ENCODE measurements at places on chromosomes 1 and 21. TPM values are rescaled to one million over a fixed set of nuclear protein-coding genes. Genes with fewer than 3 reads are reported as not detected.
A peak's percentile ranks its signal among the peaks of the same experiment; 100 is the strongest.

DNA sequence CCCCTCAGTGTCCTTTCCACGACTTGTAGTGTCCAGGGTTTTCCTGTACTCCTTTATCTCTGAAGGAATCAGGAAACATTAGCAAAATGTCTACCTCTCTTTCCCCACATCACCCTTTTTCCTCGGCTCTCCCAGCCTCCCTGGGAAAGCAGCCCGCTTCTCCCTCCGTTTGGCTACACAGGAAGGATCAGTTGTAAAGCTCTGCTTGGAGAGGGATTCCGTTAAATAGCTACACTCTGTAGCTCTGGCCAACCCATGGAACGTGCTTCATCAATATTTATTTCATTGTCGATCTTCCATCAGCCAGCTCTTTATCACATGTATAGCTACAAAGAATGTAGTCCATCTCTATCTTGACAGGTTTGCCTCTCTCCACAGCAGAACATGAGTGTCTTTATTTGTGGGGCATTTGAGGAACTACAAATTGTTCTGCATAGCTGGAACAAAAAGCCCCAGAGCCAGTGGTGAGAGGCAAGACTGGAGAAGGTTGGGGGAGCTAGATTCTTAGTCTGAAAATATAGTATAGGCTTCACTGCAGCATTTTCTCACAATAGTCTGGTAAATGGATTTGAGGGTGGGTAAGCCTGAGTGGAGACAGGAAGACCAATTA is 191.8 kb downstream of the SLC35F3 start:
- no peak for DNase-seq

DNA sequence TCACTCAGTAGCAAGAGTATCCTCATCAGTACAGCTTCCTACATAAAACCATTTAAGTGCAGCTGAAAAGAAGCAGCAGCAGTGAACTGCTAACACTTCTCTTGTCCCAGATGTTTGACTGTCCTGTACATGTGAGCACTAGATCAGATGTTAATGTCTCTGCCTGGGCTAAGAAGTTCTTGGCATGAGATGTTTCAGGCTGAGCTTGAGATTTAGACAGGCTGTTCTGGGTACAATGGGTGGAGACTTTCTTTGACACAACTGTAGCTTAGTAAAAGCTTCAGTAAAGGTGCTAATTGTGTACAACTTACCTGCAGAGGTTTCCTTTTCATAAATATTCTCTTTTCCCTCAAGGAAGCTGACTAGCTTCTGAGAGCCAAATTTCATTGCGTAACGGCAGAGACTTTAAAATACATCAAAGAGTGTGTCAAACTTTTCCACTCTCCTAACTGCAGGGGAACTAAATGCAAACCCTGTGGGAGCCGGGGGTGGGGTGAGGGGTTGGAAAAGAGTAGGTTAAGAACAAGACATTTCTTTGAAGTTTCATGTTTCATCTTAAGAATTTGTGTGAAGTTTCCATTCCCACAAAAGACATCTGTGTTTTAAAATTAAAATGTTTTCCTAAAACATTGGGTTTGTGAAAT is 82.1 kb upstream of the CCDC190 start:
- no peak for DNase-seq

DNA sequence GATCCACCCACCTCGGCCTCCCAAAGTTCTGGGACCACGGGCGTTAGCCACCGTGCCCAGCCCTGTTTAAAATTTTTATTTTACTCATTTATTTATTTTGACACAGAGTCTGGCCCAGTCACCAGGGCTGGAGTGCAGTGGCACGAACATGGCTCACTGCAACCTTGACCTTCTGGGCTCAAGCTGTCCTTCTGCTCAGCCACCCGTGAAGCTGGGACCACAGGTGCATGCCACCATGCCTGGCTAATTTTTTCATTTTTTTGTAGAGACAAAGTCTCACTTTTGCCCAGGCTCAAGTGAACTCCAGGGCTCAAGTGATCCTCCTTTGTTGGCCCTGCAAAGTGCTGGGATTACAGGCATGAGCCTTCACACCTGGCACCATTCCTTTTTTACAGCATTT is 27.5 kb upstream of the DNAJC6 start:
- DNase-seq: no peak

Gene S100A8
- 176 TPM for total RNA-seq

Gene ZBTB48
- 15.3 TPM for total RNA-seq

DNA sequence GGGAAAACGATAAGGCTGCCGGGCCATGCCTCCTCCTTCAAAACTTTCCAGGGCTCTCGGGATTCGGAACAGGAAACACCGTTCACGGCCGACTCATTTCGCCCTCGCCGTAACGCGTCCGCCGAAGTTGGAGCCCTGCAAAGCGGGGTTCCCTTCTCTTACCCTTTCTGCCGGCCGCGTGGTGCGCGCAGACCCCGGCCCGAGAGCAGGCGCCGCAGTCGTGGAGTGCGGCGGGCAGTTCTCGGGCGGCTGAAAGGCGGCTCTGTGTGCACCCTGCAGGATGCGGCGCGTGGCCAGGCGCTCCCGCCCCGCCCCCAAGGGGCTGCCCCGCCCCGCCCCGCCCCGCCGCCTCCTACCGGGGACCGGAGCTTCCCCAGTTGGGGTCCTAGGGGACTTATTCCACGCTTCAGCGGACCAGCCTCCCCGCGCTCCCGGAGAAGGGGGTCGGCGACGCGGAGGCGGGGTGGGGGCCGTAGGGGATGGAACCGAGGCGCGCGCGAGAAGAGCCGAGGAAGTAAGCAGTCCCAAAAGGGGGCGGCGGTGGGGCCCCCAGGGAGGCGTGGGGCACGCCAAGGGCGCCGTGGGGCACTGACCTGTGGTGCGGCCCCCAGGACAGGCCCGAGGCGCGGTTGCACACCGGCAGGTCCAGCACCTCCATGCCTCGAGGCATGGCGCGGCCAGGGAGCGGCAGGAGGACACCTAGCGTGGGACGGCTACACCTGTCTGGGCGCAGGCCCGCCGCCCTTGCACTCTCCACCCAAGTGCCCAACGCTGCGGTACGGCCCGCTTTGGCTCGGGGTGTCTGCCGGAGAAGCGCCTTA is at the start of gene MCOLN2:
Gene MCOLN2 (minus strand): TSS at position 268 of the 821 bp plus-strand sequence. CDS start 241 bp downstream, at position 27.
- DNase-seq: peak; percentile 37

GRCh38 chr1:48208251-48208650 is 14.3 kb upstream of the SLC5A9 start:
- DNase-seq: no peak

GRCh38 chr1:24413350-24414163 is at the start of gene STPG1:
TSS of gene STPG1 (minus strand) at chr1:24413782. CDS start at chr1:24401388, 12,394 bp downstream.
- DNase-seq: peak; percentile 89

GRCh38 chr1:212857992-212858460 is at the start of gene FLVCR1:
TSS of gene FLVCR1 (plus strand) at chr1:212858275. CDS start at chr1:212858453, 178 bp downstream.
- peak; percentile 94 for DNase-seq

Gene EPS15
- total RNA-seq: 58.8 TPM

- no peak for DNase-seq
These were observed 101.9 kb downstream of the PLPP3 start for GRCh38 chr1:56477164-56478111.

Gene RPTN
- total RNA-seq: not detected

DNA sequence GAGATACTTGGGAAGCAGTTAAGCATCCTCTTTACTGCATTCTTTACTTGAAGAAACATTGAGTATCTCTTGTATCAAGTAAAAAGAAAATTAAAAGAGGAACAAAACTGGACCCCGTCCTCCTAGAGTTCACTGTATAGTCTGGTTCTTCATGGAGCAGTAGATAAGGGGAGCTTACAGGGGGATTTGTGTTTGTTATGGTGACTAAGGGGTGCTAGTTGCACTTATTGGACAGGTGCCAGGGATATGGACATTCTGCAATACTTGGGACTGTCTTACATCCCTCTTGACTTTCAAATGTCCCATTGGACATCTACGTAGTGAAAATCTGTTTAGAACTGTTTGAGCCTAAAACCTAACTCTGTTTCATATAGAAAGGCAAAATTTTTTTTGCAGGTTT is 67.2 kb downstream of the ALG14 start:
- DNase-seq: no peak

Gene PKLR
- not detected for total RNA-seq

Gene NTRK1
- not detected for total RNA-seq

- DNase-seq: peak; percentile 60
These were observed 3.3 kb upstream of the HES5 start for GRCh38 chr1:2533365-2533764.

DNA sequence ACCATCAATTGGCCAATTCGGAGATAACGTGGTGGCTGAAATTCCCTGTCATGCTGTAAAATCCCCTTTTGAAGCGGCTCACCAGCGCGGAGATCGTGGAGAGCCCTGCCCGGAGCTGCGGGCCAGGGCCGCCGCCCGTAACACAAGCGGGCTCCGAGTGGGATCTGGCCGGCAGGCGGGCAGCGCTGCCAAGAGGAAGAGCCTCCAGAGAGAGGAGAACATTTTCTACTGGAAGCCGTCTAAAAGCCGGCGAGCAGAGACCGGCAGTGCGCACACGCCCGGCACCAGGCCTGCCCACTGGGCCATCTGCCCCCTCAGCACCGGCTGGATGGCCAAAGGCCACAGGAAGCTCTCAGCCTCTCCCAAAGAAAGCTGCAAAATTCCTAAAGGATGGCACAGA is 15.5 kb downstream of the SSBP3 start:
- no peak for DNase-seq

DNA sequence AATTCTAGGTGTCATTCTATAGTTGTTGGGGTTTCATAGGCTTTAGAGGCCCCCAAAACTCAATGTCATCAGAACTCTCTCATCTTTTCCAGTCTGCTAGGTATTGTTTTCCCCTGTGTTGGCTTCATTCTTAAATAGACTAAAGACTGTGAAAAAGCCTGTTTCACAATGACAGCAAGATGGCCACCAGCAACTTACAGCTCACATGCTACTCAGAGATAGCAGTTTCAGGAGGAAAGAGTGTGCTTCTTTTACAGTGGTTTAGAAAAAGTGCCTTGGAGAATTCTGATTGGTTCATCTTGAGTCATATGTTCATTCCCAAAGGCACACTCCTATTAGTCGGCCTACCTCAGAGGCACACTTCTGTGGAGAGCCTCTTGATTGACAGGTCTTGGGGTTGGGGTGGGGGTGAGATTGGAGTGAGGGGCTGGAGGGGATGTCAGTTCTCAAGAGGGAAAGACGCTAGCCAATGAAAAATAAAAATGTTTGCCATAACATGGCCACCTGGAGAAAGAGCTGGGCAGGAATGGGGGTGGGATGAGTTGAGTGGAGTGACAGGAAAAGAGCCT is 8.5 kb downstream of the IL23R start:
- DNase-seq: no peak

- no peak for DNase-seq
These were observed 3.2 kb downstream of the S1PR1 start for GRCh38 chr1:101240041-101240430.

GRCh38 chr1:63294803-63295594 is 27.4 kb upstream of the FOXD3 start:
- no peak for DNase-seq

- DNase-seq: peak; percentile 42
These were observed 110.9 kb downstream of the TOMM20 start for GRCh38 chr1:235017719-235018118.

- peak; percentile 83 for DNase-seq
These were observed 639 bp upstream of the DNAJB4 start for GRCh38 chr1:78003882-78004718.

DNA sequence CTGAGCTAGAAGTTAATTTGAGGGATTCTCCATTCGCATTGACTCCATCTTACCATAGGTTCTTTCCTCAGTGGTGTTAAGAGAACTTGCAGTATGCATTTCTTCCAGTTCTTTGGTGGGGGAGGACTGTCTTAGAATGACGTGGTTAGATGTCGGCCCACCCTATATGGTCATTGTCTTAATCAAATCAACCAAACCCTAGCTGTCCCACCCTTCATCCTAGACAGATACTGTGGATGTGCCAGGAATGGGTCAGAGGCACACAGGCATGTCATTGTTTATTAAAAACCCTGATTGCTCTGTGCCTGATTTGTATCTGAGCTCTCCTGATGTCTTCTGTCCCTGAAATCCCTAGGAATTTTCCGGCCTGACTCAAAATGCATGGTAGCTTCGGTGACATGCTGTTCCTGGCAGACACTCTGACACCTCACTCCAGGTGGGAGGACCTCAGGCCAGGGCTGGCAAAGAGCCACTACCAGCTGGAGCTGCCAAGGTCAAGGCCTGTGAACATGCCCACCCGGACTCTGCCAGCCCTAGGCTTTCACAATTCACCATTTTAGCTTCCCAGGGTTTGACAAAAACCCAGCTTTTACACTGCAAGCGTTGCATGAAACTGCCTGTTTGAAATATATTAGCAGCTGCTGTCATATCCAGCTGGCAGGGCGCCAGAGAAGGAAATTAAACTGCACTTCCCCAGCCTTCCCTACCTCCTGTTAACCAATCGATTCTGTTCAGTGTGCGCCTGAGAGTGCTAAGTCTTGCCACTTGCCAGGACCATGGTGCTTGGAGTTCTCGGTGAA is 134.0 kb downstream of the FAM78B start:
- DNase-seq: no peak

DNA sequence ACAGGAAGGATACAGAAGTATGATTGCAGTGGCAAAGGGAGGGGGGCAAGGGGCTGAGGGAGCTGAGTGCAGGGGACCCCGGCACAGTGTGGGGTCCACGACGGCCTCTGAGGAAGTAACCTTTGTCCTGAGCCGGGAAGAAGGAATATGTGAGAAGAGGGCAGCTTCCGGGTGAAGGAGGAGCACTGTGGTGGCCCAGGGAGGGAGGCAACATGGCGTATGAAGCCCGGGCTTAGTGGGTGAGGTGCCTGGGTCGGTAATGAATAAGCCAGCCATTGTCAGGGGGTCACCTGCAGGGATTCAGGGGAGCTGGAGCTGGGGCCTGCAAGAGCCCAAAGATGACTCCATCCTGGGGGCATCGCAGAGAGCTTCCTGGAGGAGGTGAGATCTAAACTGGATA is 200.4 kb downstream of the FOXD2 start:
- DNase-seq: no peak

DNA sequence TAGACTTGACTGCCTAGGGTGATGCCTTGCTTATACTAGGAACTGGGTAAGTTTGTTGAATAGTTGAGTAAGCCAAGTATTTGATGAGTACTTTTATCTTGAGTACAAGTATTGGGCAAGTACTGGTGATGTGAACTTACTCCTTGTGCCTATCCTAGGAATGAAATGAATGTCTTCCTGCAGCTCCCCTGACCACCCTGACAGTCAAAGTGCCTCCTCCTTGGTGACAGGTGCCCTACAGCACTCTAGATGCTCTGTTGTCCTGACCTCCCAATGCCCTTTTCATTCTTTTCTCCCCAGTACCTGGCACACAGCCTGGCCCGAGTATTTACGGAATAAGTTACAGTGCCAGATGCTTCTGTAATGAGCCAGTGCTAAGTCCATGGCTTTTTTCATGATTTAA is 25.5 kb downstream of the PCSK9 start:
- DNase-seq: no peak

- DNase-seq: no peak
These were observed 1.4 kb downstream of the FAM76A start for GRCh38 chr1:27727126-27727525.

- DNase-seq: no peak
These were observed 58.0 kb upstream of the LAPTM5 start for GRCh38 chr1:30815556-30815955.

Gene ANGPTL3
- total RNA-seq: not detected
